GM13977 (cell line): ENCODE measurements at places on chromosomes 3 and 15.

- DNase-seq, result no peak
Observed at GRCh38 chr3:52015438-52016228, 19.9 kb upstream of the RPL29 start.

- DNase-seq, result no peak
Observed at GRCh38 chr3:135513106-135514059, 452.1 kb upstream of the PPP2R3A start.

- no peak for DNase-seq
Observed at GRCh38 chr3:37708789-37709188, 152.9 kb upstream of the CTDSPL start.

DNA sequence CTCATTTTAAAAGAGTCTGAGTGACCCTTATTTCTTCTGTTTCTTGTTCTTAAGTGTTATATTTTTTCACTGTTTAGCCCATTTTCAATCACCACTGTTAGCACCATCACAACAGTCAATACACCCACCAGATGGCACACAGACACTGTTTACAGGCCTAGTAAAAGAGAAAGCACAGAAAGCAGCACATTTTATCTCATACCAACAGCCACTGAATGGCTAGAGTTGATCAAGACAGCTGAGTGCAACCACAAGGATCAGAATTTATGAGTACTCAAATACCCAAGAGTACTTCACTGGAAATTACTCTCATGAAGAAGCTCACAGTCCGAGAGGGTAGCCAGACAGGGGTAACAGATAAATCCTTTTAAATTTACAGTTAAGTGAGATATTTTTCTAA lies 127.0 kb downstream of the TFDP2 start:
- peak; percentile 45 for DNase-seq

DNA sequence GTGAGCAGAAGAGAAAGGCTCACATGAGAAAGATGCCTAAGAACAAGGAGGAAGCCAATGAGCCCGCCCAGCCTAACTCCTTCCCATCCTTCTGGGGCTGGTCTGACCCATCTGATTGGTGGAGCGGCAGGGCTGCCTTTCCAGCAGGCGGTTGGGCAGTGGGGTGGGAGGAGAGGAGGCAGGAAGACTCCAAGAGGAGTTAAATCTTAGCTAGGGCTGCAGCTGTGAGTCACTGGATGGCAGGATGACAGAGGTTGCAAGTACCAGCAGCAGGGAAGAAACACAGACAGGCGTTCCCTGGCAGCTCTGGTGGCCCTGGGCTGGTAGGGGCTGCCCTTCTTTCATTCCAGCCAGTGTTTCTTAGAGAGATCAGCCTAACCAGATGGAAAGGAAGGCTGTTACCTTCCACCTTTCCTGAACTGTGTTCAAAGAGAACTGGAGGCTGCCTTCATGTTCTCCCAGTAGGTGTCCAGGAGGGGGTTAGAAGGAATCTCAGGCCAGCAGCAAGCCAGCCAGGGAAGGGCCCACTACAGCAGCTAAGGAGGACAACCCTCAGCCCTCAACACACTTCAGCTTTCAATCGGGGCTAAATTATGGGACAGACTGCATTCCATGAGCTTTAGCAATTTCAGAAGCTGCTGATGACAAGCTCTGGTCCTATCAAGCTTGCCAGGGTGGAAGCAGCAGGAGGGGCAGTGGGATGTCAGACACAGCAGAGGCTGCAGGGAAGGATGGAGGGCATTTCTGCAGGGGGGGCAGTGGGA lies 50.3 kb downstream of the CHSY1 start:
- no peak for DNase-seq

DNA sequence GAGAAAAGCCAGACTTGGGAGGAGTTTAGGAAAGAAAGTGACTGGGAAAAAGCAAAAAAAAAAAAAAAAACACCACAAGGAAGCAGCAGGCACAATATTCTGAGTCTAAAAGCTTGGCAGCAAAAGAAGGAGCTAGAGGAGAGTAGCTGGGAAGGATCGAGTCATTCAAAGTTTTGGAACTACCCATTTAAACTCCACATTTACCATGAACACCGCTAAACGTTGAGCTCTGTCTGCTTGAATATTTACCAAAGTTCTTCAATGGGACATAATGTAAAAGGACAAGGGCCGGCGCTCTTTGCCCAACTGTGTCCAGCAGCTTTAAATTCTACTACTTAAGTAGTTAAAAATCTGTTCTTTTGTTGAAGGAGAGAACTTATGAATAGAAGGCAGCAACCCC lies 481.9 kb downstream of the FOXP1 start:
- no peak for DNase-seq

- no peak for DNase-seq
Observed at GRCh38 chr15:65096481-65097385, 18.3 kb downstream of the UBAP1L start.

GRCh38 chr3:69699183-69699582 lies 40.1 kb upstream of the MITF start:
- no peak for DNase-seq

- DNase-seq, result no peak
Observed at GRCh38 chr3:155001289-155002010, 78.7 kb upstream of the MME start.

DNA sequence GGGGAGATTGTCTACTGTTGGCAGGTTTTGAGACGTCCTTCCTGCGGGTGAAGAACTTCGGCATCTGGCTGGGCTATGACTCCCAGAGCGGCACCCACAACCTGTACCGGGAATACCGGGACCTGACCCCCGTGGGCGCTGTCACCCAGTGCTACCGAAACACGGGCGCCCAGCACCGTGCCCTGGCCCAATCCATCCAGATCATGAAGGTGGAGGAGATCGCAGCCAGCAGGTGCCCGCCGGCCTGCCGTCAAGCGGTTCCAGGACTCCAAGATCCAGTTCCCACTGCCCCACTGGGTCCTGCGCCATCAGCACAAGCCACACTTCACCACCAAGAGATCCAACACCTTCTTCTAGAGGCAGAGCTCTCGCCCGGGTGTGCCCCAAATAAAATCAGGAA lies 194.9 kb upstream of the EPHA6 start:
- DNase-seq, result no peak

DNA sequence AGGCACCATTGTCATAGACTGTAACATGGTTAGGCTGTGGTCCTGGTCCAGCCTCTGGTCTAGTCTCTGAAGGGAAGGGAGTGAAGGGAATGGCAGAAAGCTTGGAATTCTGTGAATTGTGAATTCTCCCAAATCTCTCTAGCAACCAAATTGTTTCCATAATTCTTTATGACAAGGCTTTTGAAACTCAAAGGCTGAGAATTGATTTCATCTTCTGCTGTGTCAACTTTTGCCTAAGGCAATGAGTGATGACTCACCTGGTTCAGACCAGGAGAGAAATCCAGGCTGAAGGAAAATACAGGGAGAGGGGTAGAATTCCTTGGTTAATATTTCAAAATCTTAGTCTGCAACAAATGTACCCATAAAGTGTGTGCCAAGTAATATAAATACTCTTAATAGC lies 82.6 kb upstream of the ADPGK start:
- no peak for DNase-seq

DNA sequence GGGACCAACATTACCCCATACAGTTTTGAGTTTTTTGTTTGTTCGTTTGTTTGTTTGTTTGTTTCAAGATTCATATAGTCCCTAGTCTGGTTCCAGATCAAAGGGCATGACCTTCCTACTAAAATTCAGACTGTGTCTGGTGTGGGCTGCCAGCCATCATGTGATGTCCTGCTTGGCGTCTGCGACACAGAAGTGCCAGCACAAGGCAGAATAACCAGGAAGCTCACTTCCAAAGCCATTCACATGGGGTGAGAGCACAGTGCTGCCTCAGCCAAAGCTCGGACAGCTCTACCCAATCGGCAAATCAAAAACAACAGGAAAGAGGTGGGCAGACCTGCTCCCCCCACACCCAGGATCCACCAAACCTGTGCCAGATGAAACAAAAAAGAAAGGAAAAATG lies 142.6 kb upstream of the THBS1 start:
- DNase-seq, result no peak

GRCh38 chr3:152893647-152894046 lies 58.7 kb downstream of the P2RY1 start:
- no peak for DNase-seq

DNA sequence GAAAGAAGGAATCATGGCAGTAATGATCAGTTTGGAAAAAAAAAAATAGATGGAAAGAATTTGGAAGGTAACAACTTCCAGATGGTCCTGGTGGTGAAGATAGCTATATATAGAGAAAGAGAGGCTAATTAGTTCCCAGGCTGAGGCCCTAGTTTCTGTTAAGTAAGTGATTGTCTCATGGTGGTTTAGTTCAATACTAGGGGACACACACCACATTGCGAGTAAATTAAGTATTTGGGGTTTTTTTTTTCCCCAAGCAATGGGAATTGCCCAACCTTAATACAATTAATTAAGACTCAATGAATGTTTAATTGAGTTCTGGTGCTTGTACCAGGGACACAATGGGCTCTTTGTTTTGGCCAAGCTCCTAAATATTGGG lies 143.8 kb upstream of the WNT5A start:
- DNase-seq, result no peak

- no peak for DNase-seq
Observed at GRCh38 chr3:116046350-116046749, 398.9 kb downstream of the LSAMP start.

GRCh38 chr3:63709576-63709975 lies 57.1 kb downstream of the SNTN start:
- DNase-seq, result no peak

DNA sequence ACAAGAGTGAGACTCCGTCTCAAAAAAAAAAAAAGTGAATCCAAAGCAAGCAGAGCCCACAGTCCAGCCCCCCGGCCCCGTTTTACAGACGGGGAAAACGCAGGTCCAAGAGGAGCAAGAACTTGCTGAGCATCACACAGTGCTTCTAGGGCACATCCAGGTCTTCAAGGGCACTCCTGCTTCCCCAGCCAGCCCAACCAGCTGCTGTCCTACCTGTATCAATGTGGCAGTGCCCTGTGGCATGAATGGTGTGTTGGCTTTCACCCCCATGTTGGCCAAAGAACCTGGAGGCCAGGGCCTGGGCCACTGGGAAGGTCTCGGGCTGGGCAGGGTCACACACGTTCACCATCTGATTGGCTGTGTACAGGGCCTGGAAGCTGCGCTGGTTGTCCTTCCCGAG lies 4.6 kb downstream of the MAN2C1 start:
- no peak for DNase-seq

GRCh38 chr15:31014608-31014925 lies 23.1 kb upstream of the MTMR10 start:
- no peak for DNase-seq

GRCh38 chr3:190446573-190447279 lies 3.0 kb downstream of the TMEM207 start:
- no peak for DNase-seq

- DNase-seq, result no peak
Observed at GRCh38 chr3:196168808-196169391, 42.3 kb downstream of the ZDHHC19 start.

DNA sequence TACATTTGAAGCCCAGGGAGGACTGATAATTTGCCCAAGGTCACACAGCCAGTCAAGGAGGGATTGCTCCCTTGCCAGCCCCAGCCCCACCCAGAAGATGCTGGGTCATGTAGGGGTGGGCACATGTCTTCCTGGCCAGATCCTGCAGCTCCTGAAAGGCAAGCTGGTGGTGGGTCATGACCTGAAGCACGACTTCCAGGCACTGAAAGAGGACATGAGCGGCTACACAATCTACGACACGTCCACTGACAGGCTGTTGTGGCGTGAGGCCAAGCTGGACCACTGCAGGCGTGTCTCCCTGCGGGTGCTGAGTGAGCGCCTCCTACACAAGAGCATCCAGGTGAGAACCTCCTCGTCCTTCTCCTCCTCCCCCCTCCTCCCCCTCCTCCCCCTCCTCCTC lies 13.2 kb downstream of the ISG20 start:
- no peak for DNase-seq

- no peak for DNase-seq
Observed at GRCh38 chr3:110430146-110430545, 641.5 kb upstream of the NECTIN3 start.

DNA sequence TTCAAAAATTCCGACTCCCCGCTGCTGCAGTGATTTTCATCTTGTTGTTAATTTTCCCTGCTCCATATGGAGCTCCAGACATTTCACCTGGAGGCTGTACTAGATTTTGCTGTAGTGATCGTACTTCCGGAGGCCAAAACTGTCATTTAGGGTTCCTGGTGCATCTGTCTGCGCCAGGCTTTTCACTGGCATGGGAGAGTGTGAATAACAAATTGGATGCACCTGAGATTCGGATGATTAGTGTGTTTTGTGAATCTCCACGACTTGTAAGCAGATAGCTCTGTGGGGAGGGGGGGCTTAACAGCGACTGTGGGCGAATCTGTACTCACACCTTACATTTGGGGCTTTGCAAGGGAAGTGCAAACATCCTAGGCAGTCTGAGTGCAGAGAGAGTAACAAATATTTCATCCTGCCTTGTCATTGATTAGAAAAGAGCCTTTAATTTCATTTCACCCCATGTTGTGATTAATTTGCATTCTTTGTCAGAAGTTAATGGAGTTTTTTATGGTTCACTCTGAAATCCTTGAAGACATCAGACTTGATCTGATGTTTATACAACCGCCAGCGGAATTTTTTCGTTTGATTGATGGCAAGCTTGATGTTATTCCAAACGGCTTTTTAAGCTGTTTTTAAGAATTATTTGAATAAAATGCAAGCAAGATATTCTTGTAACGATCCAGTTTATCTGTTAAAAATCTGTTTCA lies 92.5 kb upstream of the SKOR1 start:
- DNase-seq, result no peak

GRCh38 chr15:52378746-52379394 lies 83.3 kb upstream of the MYO5C start:
- DNase-seq, result peak; percentile 62

- peak; percentile 92 for DNase-seq
Observed at GRCh38 chr15:64046421-64047153, at the start of gene DAPK2. DAPK2 (minus strand) TSS chr15:64046485; CDS start chr15:64040261, 6,224 bp downstream.

- no peak for DNase-seq
Observed at GRCh38 chr15:62509395-62509958, 344.4 kb upstream of the C2CD4B start.

DNA sequence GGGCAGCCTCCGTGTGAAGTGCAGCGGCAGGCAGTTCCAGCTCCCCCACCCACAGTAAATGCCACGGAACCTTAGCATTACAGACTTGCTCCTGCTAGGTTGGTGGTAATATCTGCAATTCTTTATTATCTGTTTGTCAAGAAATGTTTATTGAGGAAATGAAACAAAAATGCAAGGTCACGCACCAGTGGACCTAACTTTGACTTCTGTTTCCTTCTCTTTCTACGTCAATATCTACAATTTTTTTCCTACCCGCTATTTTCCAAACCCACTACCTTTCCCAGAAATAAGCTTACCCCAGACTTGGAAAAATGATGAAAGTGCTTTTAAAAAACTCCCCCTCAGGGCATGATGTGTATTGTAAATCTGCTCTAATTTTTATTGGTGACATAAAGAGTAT lies 18.9 kb downstream of the ILDR1 start:
- DNase-seq, result no peak

- DNase-seq, result no peak
Observed at GRCh38 chr3:173921732-173922131, 524.2 kb downstream of the NLGN1 start.

GRCh38 chr15:95394186-95395067 lies 936.1 kb upstream of the NR2F2 start:
- no peak for DNase-seq
